ENCODE measurements at places on chromosomes 11 and 22.

- DNase-seq, result no peak
These were observed 5.4 kb downstream of the PTPMT1 start for GRCh38 chr11:47570651-47571356.

DNA sequence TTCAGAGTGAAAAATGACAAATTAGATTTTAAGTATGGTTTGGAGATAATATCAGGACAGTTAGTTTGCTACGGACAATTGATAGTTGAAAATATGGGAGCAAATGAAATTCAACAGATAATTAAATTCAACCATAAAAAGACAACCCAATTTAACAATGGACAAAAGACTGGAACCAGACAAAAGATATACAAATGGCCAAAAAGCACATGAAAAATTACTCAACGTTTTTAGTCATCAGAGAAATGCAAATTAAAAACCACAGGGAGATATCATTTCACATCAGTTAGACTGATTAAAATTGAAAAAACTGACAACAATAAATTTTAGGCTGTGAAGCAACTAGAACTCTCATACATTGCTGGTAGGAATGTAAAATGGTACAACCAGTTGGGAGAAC lies 27.2 kb downstream of the SIK2 start:
- no peak for DNase-seq

DNA sequence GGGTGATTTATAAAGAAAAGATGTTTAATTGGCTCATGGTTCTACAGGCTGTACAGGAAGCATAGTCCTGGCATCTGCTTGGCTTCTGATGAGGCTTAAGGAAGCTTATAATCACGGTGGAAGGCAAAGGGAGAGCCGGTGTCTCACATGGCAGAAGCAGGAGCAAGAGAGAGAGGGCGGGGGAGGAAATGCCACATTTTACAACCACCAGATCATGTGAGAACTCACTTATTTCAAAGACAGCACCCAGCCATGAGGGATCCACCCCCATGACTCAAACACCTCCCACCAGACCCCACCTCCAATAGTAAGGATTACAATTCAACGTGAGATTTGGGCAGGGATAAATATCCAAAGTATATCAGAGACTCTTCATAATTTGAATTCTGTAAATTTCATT lies 200.7 kb downstream of the MSANTD4 start:
- no peak for DNase-seq

GRCh38 chr11:3243880-3244279 lies 11.7 kb upstream of the MRGPRE start:
- no peak for DNase-seq

DNA sequence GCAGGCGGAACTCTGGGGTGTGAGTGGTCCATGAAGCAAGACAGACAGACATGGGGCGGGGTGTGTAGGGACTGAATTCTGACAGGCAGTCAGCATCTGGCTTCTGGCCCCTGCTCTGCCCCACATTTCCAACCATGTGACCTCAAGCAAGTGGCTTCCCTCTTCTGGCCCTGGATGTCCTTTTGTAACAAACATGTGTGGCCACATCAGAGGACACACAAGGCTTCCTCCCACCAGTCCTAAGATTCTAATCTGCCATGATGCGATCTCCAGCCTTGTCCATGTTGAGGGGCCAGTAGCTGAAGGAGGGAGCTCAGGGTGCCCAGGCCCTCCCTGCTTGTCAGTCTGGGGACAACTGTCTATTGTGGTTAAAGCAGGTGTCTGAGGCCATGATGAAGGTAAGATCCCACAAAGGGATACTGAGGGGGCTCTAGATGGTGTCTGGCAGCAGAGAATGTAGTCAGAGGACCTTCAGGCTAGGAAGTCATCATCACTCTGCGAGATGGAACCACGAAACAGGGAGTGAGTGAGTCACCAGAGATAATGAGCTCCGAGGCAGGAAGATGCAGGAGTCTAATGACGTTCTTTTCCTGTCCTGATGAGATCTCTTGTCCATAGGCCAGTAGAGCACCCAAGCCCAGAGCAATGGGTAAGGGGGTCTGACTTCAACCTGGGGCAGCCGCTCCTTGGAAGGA lies 27.4 kb downstream of the DRD2 start:
- DNase-seq, result no peak

DNA sequence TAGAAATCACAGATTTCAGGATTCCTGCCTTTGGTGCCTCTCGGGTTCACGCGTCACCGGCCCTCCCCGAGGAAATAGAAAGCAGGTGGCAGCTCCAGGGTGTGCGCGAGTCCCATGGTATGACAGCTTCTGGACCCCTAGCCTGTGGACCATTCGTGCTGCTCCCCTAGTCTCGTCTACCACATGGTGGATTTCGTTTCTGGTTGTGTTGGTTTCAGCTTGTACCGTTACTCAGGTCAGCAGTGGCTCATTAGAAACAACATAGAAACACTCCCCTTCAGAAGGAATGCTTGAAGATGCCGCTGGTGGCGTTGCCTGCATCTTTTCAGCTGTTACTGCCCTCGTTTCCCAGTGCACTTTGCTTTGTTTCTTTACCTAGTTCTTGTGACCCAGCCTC lies 700 bp downstream of the TTC17 start:
- DNase-seq, result no peak

DNA sequence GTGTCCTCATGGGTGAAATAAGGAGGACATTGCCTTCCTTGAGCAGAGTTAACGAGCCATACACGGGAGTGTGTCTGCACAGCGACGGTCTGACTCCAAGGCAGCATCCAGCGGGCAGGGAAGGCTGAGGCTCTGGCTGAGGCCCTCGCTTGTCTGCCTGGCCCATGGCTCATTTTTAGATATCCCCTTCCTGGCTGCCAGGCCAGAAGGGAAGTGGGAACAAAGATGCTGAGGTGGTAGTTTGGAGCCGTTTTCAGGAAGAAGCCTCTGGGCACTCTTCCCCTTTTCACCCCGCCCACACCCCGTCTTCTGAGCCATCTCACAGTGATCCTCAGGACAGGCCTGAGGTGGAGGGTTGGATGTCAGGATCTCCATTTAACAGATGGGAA lies 3.0 kb upstream of the SLCO2B1 start:
- DNase-seq, result no peak

- DNase-seq, result no peak
These were observed 26.4 kb downstream of the ADAMTS15 start for GRCh38 chr11:130474637-130475400.

DNA sequence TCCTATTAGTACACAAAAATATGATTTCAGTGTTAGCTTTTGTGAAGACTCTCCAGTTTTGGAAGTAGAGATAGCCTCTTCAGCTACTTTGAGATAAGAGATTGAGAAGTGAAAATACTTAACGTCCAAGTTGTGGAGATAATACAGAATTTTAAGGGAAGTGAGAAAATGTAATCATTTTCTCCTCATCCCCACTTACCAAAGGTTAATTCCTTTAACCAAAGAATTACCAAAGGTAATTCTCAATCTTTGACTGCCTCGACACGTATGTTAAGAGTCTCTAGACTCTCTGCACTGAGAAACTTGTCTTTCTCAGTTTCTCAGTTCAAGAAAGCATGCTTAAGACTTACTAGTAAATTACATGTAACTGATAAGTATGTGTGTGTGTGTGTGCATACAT lies 15.3 kb downstream of the C11orf54 start:
- no peak for DNase-seq

DNA sequence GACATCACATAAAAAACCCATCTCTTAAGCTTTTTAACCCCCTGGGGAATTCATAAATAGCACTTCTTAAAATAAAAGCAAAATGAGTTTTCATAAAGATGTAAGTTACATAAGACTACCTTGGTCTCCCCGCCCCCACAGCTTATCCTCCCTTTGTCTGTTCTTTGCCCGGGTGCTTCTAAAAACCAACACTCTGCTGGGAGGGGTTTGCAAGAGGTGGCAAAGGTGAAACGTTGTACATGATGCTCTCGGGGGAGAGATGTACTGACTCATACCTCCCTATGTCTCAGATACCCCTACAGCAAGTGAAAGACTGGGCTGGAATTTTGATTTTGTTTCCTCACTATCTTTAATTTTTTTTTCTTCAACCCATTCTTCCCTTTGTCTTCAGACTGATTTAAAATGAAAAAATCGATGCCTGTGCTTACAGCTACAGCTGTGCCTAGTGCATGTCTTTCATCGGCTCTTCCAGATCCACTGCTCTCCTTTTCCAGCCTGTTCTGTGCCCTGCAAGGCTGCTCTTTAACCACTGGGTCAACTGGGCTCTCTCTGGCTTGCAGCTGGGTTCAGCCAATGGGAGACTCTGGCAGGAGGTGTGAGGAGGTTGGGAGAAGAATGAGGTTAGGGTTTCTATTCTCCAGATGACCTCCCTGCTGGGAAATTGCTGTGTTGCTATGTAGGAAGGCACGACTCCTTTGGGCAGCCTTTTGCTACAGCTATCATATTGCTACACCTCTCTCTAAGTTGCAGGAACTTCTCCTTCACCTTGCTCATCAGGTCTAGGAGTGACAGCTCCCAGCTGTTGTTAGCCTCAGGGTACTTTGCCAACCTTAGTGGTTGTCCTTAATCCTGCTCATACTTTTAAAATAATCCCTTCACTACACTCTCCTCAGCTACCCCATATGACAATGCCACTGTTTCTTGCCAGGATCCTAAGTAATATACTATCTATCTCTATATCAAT lies 266.5 kb downstream of the TENM4 start:
- DNase-seq, result no peak

GRCh38 chr11:45964911-45965389 lies 42.5 kb downstream of the LARGE2 start:
- DNase-seq, result peak; percentile 81

DNA sequence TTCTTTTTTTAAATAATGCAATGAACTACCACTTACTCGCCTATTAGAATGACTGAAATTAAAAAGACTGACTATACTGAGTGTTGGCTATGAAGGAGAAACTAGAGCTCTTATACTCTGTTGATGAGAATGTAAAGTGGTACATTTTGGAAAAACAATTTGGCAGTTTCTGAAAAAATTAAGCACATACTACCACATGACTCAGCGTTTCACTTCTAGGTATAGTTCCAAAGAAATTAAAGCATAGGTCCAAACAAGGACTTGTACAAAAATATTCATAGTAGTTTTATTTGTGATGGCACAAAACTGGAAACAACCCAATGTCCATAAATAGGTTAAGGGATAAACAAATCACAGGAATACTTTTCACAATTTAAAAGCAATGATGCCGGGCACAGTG lies 22.4 kb upstream of the SLC29A2 start:
- no peak for DNase-seq

GRCh38 chr22:35311551-35311999 lies 11.9 kb downstream of the TOM1 start:
- DNase-seq, result no peak

DNA sequence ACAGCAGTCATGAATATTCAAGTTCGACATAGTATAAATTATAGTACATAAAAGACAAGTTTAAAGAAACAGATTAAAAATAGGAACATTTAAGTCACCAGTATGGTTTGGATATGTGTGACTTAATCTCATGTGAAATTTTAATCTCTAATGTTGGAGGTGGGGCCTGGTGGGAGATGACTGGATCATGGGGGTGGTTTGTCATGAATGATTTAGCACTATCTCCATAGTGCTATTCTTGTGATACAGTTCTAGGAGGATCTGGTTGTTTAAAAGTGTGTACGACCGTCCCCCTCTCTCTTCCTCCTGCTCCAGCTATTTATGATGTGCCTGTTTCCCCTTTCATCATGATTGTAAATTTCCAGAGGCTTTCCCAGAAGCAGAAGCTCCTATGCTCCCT lies 3.3 kb downstream of the KDM4E start:
- no peak for DNase-seq

DNA sequence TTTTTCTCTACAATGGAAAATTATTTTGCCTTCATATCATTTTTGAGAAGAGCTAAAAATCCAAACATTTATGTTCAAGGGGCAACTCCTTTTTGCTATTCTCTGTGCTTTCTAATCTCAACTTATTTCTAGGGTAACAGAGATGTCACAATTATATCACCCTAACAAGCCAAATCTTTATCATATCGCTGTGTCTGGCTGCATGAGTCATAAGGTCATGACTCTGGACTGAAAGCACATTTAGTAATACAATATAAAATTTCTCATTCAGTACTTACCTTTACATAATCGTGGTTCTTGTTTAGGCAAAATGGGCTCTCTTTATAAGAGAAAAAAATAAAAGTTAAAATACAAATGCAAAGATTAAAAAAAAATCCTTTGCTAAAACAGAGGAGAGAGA lies 326.0 kb downstream of the CASP12 start:
- DNase-seq, result no peak

DNA sequence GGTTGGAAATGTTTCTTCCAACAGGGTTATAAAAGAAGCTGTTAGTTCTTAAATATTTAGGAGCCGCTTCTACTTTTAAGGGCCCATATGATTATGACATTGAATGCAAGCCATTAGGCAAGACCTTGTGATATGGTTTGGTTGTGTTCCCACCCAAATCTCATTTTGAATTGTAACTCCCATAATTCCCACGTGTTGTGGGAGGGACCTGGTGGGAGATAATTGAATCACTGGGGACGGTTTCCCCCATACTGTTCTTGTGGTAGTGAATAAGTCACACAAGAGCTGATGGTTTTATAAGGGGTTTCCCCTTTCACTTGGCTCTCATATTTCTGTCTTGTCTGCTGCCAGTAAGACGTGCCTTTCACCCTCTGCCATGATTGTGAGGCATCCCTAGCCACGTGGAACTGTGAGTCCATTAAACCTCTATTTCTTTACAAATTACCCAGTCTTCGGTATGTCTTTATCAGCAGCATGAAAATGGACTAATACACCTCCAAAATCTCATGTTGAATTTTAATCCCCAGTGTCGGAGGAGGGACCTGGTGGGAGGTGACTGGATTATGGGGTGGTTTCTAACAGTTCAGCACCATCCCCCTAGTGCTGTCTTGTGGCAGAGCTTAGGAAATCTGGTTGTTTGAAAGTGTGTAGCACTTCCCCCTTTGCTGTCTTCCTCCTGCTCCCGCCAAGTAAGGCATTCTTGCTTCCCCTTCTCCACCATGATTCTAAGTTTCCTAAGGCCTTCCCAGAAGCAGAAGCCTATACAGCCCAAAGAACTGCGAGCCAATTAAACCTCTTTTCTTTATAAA lies 4.3 kb downstream of the CD59 start:
- no peak for DNase-seq

DNA sequence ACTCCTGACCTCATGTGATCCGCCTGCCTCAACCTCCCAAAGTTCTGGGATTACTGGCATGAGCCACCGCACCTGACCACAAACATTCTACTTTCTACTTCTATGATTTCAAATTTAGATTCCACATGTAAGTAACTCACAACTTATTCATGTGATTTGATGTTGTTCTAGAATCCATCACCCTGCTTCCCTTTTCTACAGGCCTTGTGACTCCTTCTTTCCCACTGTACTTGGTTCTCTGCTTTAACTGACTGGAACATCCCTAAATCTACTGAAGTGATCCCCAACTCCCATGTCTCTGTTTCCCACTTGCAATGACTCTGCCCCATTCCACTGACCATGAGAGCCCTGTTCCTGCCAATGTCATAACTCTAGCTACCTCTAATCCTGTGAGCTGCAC lies 25.7 kb upstream of the MRPL17 start:
- no peak for DNase-seq
